ENCODE measurements at places on chromosomes 13 and 19.

DNA sequence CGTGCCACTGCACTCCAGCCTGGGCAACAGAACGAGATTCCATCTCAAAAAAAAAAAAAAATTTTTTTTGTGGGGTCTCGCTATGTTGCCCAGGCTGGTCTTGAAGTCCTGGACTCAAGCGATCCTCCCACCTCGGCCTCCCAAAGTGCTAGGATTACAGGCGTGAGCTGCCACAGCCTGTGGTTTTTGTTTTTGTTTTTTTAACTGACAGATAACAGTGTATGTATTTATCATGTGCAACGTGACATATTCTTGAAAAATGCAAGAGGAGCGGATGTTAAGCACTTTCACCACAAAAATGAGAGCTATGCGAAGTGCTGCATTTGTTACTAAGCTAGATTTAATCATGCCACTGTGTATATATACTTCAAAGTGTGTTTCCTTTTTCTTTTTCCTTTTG is 49.0 kb downstream of the ARHGEF18 start:
- H3K4me1 ChIP-seq: peaks cover 7% of the 10 kb centered on the region
- DNase-seq: peak; percentile 97
- H3K4me3 ChIP-seq: no peak overlapping the region
- no peak overlapping the region for H3K27ac ChIP-seq

- DNase-seq: no peak
- H3K4me1 ChIP-seq: peaks cover 13% of the 10 kb centered on the region
- no peaks in the 10 kb centered on the region for H3K27me3 ChIP-seq
- H3K27ac ChIP-seq: peak overlapping the region; percentile 96
- H3K4me3 ChIP-seq: peak overlapping the region; percentile 98
Measured at GRCh38 chr19:10332158-10332964, 968 bp downstream of the RAVER1 start.

- H3K4me1 ChIP-seq: no peaks in the 10 kb centered on the region
- no peaks in the 10 kb centered on the region for H3K27me3 ChIP-seq
- no peak overlapping the region for H3K4me3 ChIP-seq
Measured at GRCh38 chr13:73040968-73041596, 17.7 kb upstream of the KLF5 start.

GRCh38 chr19:14915116-14915515 is 26.2 kb upstream of the OR7C2 start:
- no peak overlapping the region for H3K27ac ChIP-seq
- no peaks in the 10 kb centered on the region for H3K27me3 ChIP-seq
- H3K4me1 ChIP-seq: no peaks in the 10 kb centered on the region
- H3K4me3 ChIP-seq: no peak overlapping the region
- DNase-seq: no peak

GRCh38 chr13:56563663-56564062 is 577.1 kb upstream of the PRR20A start:
- H3K4me3 ChIP-seq: no peak overlapping the region
- no peak overlapping the region for H3K27ac ChIP-seq
- no peaks in the 10 kb centered on the region for H3K27me3 ChIP-seq
- no peaks in the 10 kb centered on the region for H3K36me3 ChIP-seq
- H3K4me1 ChIP-seq: no peaks in the 10 kb centered on the region

GRCh38 chr13:40272776-40273139 is 393.7 kb downstream of the FOXO1 start:
- DNase-seq: peak; percentile 90
- no peak overlapping the region for H3K27ac ChIP-seq
- no peaks in the 10 kb centered on the region for H3K27me3 ChIP-seq
- H3K4me3 ChIP-seq: no peak overlapping the region
- H3K4me1 ChIP-seq: peaks cover 6% of the 10 kb centered on the region

DNA sequence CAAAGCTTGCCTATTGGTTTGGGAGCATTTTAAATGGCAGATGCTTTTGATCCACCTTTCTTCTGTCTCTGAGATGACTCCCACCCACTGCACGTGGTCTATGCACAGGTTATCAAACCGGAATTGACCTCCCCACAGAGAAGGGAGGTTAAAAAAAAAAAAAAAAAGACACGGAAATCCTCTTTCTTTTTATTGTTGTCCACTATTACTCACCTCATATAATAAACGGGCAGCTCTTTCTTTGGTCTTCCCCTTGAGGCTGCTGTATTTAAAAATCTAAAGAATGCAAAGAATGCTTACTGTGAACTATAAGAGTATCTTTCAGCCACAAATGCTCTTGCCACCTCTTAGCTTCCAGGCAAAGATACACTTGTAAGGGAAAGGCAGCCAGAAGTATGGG is 329.7 kb downstream of the NDFIP2 start:
- no peaks in the 10 kb centered on the region for H3K36me3 ChIP-seq
- peak; percentile 77 for DNase-seq
- H3K4me1 ChIP-seq: peaks cover 2% of the 10 kb centered on the region
- no peak overlapping the region for H3K27ac ChIP-seq

- H3K4me1 ChIP-seq: no peaks in the 10 kb centered on the region
- no peaks in the 10 kb centered on the region for H3K27me3 ChIP-seq
- H3K36me3 ChIP-seq: no peaks in the 10 kb centered on the region
Measured at GRCh38 chr13:107590556-107590955, 624.8 kb downstream of the LIG4 start.

DNA sequence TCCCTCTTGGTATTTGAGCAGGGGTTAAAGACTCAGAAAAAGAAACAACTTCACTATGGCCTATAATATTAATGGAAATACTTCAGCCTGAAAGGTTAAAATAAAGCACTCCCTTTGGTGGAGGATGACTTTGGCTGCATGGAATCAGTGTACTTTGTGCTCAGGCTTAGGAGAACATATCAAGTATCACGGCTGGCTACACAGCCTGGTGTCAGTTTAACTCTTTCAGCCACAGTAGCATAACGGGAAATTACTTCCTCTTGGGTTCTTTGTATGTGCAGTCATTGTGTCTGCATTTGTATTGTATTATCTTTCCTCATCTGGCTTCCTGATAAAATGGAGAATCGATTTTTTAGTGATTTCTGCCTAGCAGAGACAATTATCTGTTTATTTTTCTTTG is 239.0 kb downstream of the GGACT start:
- H3K27me3 ChIP-seq: no peaks in the 10 kb centered on the region
- no peak for DNase-seq
- H3K27ac ChIP-seq: no peak overlapping the region
- no peaks in the 10 kb centered on the region for H3K36me3 ChIP-seq

GRCh38 chr13:44046428-44046827 is 166.7 kb downstream of the LACC1 start:
- peaks cover 5% of the 10 kb centered on the region for H3K27me3 ChIP-seq
- H3K27ac ChIP-seq: no peak overlapping the region
- no peaks in the 10 kb centered on the region for H3K4me1 ChIP-seq
- no peaks in the 10 kb centered on the region for H3K36me3 ChIP-seq
- H3K4me3 ChIP-seq: no peak overlapping the region

- H3K4me3 ChIP-seq: no peak overlapping the region
- no peak overlapping the region for H3K27ac ChIP-seq
- no peaks in the 10 kb centered on the region for H3K36me3 ChIP-seq
- H3K4me1 ChIP-seq: no peaks in the 10 kb centered on the region
Measured at GRCh38 chr13:29266756-29267733, 328.4 kb downstream of the SLC7A1 start.

DNA sequence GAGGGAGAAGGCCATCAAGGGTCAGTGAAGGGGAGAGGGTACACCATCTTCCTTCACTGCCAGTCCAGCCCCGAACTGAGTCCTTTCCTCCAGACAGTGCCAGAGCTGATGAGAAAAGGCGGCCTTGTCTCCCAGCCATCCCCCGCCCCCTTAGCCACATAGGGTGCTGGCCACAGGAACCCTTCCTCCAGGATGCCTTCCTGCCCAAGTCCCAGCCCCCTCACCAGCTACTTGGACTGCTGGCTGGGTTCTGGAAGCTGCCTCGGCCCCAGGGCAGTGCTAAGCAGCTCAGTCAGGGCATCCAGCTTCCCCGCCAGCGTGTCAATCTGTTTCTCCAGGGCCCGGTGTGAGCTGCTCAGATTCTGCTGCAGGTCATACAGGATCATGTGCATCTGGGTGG is 12.6 kb upstream of the SMG9 start:
- no peaks in the 10 kb centered on the region for H3K36me3 ChIP-seq
- H3K4me1 ChIP-seq: peaks cover 16% of the 10 kb centered on the region
- no peak for DNase-seq
- no peak overlapping the region for H3K4me3 ChIP-seq
- no peaks in the 10 kb centered on the region for H3K27me3 ChIP-seq

DNA sequence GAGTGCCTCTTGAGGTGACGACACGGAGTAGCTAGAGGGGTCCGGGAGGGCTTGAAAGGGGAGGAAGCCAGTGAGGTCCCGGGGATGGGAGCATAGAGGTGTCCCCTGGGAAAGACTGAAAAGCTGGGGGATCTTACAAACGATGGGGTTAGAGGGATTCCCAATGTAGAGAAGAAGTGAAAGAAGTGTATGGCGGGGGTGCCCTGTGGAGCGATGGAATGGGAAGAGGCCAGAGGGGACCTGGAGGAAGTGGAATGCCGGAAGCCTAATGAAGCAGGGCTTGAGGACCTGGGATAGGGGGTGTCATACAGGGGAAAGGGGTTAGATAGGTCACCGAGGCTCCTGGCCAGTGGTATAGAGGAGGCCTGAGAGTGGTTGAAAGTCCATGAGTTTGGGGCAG is 580 bp downstream of the AP2A1 start:
- peak overlapping the region; percentile 90 for H3K27ac ChIP-seq
- H3K36me3 ChIP-seq: no peaks in the 10 kb centered on the region
- no peak for DNase-seq
- peaks cover 9% of the 10 kb centered on the region for H3K4me1 ChIP-seq
- H3K4me3 ChIP-seq: peak overlapping the region; percentile 90

DNA sequence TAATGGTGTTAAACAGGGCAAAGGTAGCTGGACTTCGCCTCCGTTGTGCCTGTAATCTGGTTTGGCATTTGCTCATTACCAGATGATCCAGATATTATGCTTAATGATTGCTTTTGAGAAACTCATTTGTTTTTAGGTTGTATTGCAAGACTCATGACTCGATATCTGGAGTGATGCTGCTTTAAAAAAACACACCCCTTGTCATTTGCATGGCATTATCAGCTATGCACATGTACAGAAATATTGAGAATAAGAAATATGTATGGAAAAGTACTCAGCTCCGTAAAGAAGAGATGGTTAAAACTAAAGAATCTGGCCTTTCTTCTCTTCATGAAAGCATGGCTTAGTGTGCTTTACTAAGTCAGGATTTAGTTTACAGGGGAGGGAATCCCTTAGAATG is 95.0 kb downstream of the ARHGEF7 start:
- H3K27ac ChIP-seq: peak overlapping the region; percentile 77
- no peak for DNase-seq
- peaks cover 1% of the 10 kb centered on the region for H3K36me3 ChIP-seq
- peaks cover 19% of the 10 kb centered on the region for H3K4me1 ChIP-seq
- H3K4me3 ChIP-seq: peak overlapping the region; percentile 36

- H3K27me3 ChIP-seq: no peaks in the 10 kb centered on the region
- H3K36me3 ChIP-seq: peaks cover 17% of the 10 kb centered on the region
- no peak for DNase-seq
- H3K27ac ChIP-seq: no peak overlapping the region
Measured at GRCh38 chr19:14394167-14394566, 12.9 kb downstream of the ADGRE5 start.

DNA sequence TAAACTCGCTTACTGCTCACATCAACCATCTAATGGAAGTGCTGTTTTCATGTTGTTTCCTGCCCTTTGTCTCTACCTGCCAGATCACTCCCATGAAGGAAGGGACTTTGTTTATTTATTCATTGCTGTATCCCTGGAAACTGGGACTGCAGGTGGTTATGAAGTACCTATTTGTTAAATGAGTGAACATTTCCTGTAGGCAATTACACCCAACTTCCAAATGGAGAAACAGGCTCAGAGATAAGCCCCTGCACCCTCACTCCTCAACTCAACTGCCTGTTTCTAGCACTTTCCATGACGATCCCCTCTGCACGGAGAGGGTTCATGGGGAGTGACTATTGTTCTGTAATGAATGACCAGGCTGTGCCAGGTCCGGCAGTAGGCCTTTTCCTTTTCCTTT is 1.9 kb upstream of the SELENOW start:
- H3K27me3 ChIP-seq: no peaks in the 10 kb centered on the region
- H3K36me3 ChIP-seq: peaks cover 8% of the 10 kb centered on the region
- peaks cover 3% of the 10 kb centered on the region for H3K4me1 ChIP-seq
- no peak overlapping the region for H3K4me3 ChIP-seq

DNA sequence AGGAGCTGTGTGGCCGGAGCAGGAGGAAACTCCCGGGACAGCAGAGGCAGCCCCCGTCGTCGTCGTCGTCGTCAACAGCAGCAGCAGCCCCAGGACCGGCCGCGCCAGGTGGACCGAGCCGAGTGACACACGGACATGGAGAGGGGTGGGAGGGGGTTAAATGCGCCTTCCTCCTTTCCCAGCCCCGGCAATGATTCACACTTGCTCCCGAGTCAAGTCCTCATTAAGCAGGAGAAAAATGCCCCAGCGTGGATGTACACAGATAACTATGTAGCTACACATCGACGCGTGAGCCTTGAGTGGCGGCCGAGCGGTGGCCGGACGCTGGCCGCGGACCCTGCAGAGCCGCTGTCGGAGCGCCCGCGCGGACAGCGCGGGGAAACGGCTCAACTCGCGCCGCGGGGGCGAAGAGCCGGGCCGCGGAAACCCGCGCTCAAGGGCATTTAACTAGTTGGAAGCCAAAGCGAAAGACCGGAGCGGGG is 645 bp downstream of the UBL3 start:
- H3K36me3 ChIP-seq: no peaks in the 10 kb centered on the region
- H3K4me1 ChIP-seq: peaks cover 5% of the 10 kb centered on the region
- H3K4me3 ChIP-seq: peak overlapping the region; percentile 90
- H3K27ac ChIP-seq: peak overlapping the region; percentile 93

- no peaks in the 10 kb centered on the region for H3K36me3 ChIP-seq
- no peak overlapping the region for H3K4me3 ChIP-seq
- DNase-seq: no peak
- no peaks in the 10 kb centered on the region for H3K4me1 ChIP-seq
Measured at GRCh38 chr19:21352830-21353229, 6.0 kb upstream of the ZNF738 start.

DNA sequence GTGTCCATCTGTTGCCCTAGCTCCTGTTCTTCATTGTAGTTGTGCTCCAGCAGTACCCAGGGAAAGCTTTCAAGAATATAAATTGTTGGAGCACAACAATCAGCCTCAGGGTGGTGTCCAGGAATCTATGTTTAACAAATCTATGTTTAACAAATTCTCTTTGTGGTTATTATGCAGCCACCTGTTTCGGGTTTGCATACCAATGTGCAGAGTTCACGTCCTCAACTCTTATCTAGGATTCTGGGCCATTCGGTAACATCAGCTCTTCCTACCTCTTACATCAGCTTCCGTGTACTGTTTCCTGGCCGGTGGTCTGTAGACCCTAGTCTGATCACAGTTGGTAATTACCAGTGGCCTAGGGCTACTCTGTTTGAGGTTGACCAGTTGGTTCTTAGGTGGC is 17.0 kb downstream of the MTUS2 start:
- DNase-seq: no peak
- no peak overlapping the region for H3K4me3 ChIP-seq
- H3K4me1 ChIP-seq: no peaks in the 10 kb centered on the region
- no peak overlapping the region for H3K27ac ChIP-seq

Data from fibroblast of lung (primary cell).